ENCODE measurements at places on chromosomes 5 and 9.
A peak's percentile ranks its signal among the peaks of the same experiment; 100 is the strongest.

DNA sequence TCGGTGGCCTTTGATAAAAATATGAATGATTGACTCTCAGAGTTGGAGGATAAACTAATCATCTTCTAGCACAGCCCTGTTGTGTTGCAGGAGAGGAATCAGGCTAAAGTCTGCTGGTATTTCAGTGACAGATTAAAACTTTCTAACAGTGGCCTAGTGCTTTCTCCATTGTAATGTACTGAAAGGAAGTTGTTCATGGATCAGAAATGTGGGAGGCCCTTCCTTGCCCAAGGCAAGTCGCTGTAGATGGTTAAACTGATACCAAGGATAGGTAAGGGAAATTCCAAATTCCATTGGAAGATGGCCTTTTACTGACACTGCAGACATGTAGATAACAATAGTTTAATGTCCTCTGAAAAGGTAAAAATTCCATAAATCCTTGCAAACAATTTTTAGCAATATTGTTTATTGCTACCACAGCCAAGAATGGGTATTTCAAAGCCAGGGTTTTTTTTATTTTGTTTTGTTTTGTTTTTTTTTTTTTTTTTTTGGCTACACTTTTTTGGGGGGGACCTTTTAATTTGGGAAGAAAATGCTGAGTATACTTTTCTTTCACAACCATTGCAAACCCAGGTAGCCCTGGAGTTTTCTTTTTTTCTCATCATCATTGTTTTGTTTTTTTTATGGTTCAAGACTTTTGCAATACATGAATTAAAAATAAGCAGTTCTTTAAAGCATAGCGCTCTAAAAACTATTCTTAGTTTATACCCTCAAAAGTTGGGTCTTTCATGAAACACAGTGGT is 35.5 kb downstream of the WDR36 start:
- no peak for DNase-seq

GRCh38 chr9:87592554-87593358 is 95.1 kb downstream of the DAPK1 start:
- DNase-seq: no peak

GRCh38 chr5:170791325-170791954 is 7.9 kb downstream of the GABRP start:
- no peak for DNase-seq

DNA sequence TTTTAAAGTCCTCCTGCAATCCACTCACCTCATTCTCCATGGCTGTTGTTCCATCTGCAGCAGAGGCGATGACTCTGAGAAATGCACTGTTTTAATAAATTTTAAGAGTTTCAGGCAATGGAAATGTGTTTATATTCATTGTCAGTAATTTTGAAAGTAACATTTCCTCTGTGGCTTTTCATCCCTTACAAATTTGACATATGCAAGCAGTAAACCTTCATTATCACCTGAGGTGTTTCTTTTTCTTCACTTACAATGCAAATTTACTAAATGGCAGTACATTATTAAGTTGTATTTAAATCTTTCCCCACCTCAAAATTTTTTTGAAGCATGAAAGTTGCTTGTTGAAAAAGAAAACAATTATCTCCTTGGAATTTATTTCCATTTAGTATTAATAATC is 136.9 kb downstream of the DIRAS2 start:
- no peak for DNase-seq

GRCh38 chr5:59003124-59003523 is 420.2 kb downstream of the RAB3C start:
- DNase-seq: no peak

- DNase-seq: no peak
Measured at GRCh38 chr5:148471379-148471778, 87.6 kb downstream of the FBXO38 start.

- DNase-seq: no peak
Measured at GRCh38 chr9:77440057-77440456, 208.1 kb downstream of the GNA14 start.

DNA sequence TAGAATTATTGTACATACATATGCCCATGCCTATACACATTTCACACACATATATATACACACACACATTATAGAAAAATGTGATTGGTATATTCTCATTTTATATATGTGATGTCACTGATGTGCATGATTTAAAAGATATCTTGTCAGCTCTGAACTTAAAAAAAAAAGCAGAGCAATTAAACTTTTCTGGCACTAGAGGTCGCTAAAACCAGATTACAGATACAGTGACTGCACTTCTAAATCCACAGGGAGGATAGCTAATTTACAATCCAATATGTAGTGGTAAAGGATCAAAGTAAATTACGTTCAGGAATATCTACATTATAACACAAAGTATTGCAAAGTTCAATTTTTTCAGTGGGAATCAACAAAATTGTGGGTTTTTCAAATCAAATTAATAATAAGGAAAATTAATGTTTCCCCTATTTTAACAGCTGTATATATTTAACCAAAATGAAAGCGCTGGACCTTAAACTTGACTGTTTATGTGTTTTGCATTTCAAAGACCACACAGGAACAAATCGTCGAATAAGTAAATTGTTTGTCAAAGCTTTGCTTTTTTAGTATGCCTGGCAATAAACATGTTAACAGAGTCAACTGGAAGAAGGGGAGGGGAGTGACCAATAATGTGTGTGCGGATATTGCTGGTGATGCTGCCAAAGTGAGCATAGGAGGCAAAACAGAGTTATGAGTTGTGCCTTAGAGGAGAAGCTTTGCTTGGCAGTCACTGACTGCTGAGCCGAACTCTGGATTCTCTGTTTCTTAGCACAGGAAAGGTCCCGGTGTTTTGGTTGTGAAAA is 1201.4 kb upstream of the C9orf72 start:
- DNase-seq: no peak

DNA sequence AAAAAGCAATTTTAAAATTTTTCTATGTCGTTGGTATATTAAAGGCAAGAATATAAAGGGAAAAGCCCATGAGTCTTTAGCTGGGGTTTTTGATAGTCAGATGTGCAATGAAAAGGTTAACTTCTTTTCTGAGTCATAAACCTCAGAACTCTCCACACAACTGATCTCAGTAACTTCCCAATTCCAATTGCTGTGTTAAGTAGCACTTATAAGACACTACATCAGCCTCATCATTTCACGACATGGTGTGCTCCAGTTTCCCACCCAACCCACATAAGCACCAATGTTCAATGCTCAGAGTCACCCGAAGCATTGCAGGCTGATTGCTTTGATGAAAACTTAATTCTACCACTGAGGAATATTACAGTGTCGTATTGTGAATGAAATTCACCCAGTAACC is 155.8 kb downstream of the TSSK1B start:
- DNase-seq: no peak

DNA sequence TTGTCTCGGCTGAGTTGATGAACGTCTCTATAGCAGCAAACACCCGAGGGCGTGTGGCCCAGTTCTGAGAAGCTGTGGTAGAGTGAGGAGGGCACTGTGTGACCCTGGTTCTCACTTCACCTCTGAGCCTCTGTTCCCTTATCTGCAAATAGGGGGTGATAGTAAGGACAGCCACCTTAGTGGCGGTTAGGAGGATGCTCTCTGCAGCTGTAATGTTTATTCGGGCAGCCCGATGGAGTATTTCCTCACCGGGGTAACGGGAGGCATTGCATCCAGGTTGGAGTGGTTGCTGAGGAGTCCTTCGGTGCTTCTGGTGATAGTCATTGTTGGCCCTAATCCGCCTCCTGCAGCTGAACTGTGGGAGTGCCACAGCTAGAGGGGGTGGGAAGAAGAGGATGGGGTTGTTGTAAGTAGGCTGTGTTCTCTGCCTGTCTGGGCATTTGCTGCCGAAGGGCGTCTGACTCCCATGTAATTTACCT is 13.9 kb downstream of the PRRC2B start:
- no peak for DNase-seq

DNA sequence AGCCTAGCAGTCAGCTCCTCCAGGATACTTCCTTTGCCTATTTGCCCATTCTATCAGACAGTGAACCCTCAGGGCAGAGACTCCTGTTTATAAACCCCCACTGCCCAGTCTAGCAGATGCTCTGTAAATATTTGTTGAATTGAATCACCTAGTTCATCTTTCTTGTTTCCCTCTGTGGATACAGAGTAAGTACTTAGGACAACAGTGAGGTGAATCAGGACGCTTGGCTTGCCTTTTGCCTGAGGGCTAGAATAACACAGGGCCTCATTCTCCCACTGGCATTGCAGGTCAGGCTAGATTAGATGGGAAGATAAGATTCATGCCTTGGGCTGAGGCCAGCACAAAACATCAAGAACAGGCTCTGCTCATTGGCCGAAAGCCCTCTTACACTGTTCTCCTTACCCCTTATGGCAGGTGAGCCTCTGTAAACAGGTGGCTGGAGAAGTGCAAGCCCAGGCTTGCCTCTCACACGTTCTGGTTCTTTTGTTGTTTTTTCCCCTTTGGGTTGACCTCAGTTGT is 22.2 kb downstream of the TNFSF8 start:
- DNase-seq: no peak

GRCh38 chr5:124614836-124615385 is 131.5 kb downstream of the ZNF608 start:
- no peak for DNase-seq

DNA sequence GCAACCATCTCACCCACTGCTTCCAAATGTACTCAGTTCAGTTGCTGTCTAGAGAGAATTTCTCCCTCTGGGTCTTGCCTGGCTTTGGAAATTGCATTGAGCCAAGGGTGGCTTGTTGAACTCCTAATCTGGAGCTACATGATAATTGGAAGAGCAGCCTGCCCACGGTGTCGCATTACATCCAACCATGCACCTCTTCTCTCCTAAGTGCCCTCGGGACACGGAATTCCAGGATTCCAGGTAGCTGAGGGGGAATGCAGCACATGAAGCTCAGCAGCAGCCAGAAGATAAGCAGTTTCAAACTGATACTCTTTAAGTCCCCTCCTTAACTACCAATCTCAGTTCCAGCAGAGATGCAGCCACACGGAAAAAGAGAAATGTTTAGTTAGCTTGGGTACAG is 509.4 kb upstream of the KLF4 start:
- no peak for DNase-seq

- no peak for DNase-seq
Measured at GRCh38 chr9:95306819-95307218, 10.7 kb downstream of the FANCC start.

GRCh38 chr9:135291165-135291564 is 188.4 kb upstream of the PPP1R26 start:
- no peak for DNase-seq

- DNase-seq: peak; percentile 18
Measured at GRCh38 chr9:114291064-114291474, 31.8 kb upstream of the ORM1 start.

- DNase-seq: no peak
Measured at GRCh38 chr9:70043689-70044489, at the start of gene MAMDC2. MAMDC2 (plus strand) TSS chr9:70043848; CDS start chr9:70044198, 350 bp downstream.

DNA sequence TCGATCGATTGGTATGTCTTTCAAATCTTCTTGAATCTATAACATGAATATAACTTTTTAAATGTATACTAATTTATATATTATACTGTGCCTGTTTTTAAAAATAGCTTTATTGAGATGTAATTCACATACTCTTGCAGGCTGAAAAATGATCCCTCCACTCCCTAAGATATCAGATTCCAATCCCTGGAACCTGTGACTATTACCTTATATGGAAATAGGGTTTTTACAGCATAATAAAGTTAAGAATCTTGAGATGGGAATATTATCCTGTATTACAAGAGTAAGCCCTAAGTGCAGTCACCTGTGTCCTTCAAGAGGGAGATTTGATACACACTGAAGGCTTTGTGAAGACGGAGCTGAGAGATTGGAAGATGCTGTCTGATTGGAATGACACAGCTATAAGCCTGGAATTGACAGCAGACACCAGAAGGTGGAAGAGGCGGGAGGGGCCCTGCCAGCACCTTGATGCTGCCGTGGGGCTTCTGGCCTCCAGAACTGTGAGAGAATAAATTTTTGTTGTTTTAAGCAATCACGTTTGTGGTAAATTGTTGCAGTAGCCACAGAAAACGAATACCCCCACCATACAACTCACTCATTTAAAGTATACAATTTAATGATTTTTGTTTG is 161.3 kb downstream of the RMI1 start:
- DNase-seq: no peak
